ENCODE measurements at places on chromosomes 7 and 10.

GRCh38 chr7:102942868-102943267 is 30.1 kb downstream of the LRRC17 start:
- DNase-seq: no peak

DNA sequence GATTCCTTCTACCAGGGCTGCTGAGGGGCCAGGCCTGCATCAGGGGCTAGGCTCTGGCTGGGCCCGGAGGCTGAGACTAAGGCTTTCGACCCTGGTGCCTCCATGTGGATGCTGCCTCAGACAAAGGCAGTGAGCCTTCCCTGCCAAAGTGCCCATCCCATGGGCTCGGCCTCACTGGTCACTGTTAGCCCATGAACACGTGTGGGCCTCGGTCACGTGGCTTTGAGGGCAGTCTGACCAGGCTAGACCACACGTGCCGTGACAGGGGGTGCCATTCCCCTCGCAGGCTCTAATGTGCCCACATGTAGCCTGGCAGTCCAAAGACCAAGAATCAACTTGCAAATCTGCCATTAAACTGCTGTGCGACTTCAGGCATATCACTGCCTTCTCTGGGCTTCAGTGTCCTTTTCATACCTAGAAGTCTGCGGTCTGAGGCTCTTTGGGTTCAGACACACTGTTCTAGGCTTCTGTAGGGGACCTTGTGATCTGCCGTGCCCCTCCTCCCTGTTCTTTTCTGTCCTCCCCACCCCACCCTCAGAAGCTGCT is 17.6 kb upstream of the SLC29A3 start:
- no peak for DNase-seq

- no peak for DNase-seq
Measured at GRCh38 chr7:147916573-147916972, 674.0 kb upstream of the C7orf33 start.

GRCh38 chr10:48266528-48266927 is 8.0 kb downstream of the FRMPD2 start:
- no peak for DNase-seq

GRCh38 chr10:99057936-99058690 is 177.5 kb downstream of the HPSE2 start:
- DNase-seq: no peak

- DNase-seq: peak; percentile 41
Measured at GRCh38 chr10:58820861-58821751, 308.4 kb downstream of the BICC1 start.

- DNase-seq: no peak
Measured at GRCh38 chr10:88657901-88658300, 6.3 kb upstream of the LIPF start.

DNA sequence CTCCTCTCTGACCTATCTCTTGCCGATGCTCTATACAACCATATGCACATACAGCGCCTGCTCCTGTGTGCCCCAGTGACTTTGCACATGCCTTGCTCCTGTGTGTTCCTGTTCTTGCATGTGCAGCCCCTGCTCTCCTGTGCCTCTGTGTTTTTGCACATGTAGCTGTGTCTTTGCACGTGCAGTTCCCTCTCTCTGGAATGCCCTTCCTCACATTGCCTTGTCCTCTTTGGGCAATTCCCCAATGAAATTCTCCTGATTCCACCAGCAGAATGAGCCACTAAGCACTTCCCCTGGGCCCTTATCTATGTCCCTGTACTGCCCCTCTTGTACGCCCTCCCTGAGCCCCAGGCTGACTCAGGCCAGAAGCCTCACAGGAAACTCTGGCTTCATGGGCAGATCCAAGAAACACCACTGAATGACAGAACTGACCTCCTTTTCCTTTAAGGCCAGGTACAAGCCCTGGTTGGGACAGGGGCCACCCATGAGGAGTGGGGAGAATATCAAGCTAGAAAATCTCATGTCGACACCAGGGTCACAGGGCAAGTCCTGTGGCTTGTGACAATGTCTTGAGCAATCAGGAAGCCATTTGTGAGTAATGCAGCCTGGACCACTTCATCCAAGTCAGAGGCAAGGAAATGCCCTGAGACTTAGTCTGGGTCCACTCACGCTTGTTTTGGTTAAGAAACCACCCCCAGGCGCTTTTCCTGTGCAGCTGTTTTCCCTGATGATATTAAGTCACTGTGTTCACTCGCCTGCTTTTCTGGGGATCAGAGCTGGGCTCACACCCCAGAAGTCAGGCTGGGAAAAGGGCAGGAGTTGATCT is 1.9 kb upstream of the ARHGAP22 start:
- DNase-seq: peak; percentile 58

DNA sequence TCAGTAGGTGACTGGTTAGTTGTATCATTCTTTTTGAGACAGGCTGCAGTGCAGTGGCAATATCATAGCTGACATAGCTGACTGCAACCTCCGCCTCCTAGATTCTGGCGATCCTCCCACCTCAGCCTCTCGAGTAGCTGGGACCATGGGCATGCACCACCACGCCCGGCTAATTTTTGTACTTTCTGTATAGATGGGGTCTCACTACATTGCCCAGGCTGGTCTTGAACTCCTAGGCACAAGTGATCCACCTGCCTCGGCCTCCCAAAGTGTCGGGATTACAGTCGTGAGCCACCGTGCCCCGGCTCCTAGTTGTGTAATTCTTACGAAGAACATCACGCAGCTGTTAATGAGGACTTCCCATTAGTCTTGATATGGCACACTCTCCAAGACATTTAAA is 123.4 kb upstream of the VKORC1L1 start:
- DNase-seq: no peak

- no peak for DNase-seq
Measured at GRCh38 chr7:4668510-4668847, 13.6 kb upstream of the FOXK1 start.

GRCh38 chr10:129191797-129192196 is 275.2 kb upstream of the MGMT start:
- DNase-seq: no peak

DNA sequence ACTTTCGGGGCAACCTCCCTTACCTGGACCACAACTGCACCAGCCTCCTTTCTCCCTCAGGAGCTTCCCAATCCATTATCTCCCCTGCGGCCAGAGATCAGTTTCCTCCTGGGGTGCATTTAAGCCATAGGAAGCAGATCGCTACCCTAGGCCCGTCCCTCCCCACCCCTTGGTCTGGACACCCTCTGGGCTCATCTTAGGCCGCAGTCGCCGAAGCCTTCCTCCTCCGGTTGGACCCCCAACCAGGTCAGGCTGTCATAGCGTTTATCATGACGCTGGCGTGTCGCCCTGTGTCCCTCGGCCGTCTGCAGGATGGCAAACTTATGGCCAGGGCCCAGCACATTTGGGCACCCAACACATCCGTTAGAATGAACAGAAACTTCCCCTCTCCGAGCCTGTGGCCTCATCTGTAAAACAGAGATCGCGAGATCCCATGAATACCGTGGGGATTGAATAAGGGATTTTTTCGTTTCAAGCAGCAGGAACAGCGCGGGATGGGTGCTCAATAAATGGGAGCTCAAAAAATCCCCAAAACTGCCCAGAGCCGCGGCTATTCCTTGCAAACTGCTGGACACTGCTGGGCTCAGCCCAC is 669 bp upstream of the AP5Z1 start:
- no peak for DNase-seq

- DNase-seq: peak; percentile 39
Measured at GRCh38 chr7:99379043-99379577, 4.6 kb downstream of the ARPC1B start.

DNA sequence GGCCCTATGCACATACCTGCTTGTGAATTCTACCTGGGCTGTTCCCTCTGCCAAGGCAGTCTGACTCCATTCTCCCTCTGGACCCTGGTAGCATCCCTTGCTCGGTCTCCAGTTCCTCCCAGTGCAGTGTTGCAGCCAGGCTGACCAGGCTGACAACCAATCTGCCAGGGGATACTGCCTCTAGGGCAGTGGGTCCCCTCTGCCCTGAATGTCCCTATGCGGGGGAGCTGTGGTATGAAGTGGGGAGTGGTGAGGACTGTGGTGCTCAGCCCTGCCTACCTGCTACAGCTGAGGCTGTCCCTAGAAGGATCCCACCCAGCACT is 48.0 kb upstream of the CAMK2B start:
- DNase-seq: no peak

GRCh38 chr10:7826971-7827370 is 8.7 kb downstream of the TAF3 start:
- DNase-seq: peak; percentile 10

- DNase-seq: peak; percentile 59
Measured at GRCh38 chr7:39587393-39587792, 21.2 kb downstream of the YAE1 start.

DNA sequence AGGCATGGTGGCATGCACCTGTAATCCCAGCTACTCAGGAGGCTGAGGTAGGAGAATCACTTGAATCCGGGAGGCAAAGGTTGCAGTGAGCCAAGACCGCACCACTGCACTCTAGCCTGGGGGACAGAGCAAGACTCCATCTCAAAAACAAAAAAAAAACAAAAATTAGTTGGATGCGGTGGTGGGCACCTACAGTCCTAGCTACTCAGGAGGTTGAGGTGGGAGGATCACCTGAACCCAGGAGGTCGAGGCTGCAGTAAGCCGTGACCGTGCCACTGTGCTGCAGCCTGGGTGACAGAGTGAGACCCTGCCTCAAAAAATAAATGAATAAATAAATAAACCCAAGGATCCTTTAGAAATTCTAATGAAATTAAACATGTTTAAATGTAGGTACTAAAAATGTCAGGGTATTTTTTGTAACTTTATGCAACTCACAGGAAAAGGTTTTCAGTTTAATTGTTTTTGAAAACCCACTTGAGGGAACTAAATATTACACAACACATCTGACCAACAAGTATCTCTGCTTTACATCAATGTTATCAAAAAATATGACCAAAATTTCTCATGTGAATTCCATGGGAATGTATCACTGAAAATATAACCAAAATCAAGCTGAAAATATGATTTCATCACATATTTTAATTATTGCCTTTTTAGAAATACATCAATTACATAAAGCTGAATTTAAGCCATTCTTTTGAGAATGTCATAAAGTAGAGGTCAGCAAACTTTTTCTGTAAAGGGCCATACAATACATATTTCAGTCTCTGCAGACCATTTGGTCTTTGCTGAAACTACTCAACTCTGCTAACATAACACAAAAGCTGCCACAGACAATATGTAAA is 23.9 kb downstream of the UPF2 start:
- DNase-seq: no peak

GRCh38 chr7:213324-213993 is 21.1 kb downstream of the FAM20C start:
- DNase-seq: no peak

DNA sequence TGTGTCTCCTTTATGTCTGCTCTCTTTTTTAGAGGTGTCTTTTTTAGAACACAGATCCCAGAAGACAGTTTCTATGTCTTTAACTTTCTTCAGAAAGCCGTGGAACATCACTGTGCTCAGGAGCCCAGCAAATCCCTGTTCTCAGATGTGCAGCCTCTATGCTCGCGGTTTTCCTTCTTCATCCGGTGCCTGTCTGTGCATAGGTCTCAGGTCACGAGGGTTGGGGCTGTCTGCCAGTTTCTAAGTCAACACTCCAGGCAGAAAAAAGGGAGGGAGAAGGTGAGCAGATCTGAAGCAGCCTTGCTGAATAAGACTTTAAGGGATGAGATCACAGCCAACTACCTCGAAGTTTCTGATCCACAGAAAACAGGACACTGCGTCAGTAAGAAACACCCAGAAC is 68.5 kb downstream of the CRTAC1 start:
- no peak for DNase-seq

- no peak for DNase-seq
Measured at GRCh38 chr7:77222065-77222464, 22.4 kb upstream of the FGL2 start.

GRCh38 chr10:30818010-30818660 is 188.6 kb upstream of the LYZL2 start:
- no peak for DNase-seq

GRCh38 chr10:124345521-124345920 is 73.2 kb downstream of the OAT start:
- DNase-seq: no peak

DNA sequence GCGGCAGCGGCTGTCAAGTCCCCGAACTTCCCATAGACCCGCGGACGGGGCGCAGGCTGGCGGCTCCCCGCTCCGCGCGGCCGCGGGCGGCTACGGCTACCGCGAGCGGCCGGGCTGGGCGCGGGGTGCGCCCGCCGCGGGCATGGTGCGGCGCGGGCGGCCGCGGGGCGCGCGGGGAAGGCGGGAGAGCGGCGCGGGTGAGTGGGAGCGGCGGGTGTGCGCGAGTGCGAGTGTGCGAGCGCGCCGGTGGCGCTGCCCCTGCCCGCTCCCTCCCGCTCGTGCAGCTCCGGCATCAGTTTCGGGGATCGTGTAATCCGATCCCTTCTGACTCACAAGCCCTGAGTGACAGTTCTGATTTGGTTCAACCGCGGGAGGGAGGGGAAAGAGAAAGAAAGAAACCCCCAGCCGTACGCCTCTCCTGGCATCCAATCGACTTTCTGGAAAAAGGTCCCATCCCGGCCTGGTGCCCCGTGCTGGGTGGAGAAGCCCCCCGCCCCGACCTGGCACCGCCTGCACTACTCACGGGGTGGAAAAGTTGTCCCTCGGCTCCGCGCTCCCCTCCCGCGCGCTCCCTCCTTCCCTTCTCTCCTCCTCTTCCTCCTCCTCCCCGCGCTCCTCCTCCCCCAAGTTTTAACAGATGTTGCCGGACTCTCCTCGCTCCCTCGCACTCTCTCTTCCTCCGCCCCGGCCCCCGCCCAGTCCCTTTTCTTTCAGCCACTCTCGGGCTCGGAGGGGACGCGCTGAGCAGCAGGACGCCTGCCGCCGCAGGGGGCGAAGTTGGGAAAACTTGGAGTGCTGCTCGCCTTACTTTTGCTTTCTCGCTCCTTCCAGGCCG is at the start of gene GLI3:
Gene GLI3 (minus strand): TSS at position 234 of the 835 bp plus-strand sequence. CDS start 13,956 bp downstream, outside the sequence.
- DNase-seq: peak; percentile 86

DNA sequence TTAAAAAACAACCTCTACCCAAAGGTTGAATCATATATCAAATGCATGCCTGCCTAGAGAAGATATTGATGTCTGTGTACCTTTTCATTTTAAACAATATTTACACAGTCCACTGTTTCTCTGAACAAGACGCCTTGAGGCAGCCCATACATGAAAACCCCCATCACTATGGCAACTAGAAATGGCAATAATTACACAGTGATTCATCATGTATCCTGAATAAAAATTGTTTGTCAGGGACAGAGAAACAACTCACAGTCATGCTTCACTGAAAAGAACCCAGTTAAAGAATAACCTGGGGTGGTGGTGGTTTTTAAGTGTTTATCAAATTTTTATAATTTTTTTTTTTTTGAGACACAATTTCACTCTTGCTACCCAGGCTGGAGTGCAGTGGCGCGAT is 19.7 kb downstream of the DNAJC12 start:
- DNase-seq: no peak

GRCh38 chr10:77504873-77505257 is 132.7 kb downstream of the KCNMA1 start:
- DNase-seq: no peak

Data from SJSA1 (cell line).